Naive thymus-derived CD8-positive, alpha-beta T cell (primary cell): ENCODE measurements at places on chromosomes 3 and 15. TPM values are rescaled to one million over a fixed set of nuclear protein-coding genes. Genes with fewer than 3 reads are reported as not detected.

MYEF2 gene
- 19.6 TPM for total RNA-seq

ANKRD34C gene
- total RNA-seq, result not detected

ARPP19 gene
- 87.6 TPM for total RNA-seq

CHAC1 gene
- total RNA-seq, result 9.2 TPM

HGD gene
- 5.5 TPM for total RNA-seq

STT3B gene
- total RNA-seq, result 103 TPM

TMEM207 gene
- not detected for total RNA-seq

SCN11A gene
- 0.47 TPM for total RNA-seq

IQCF5 gene
- not detected for total RNA-seq

WNT7A gene
- 9.6 TPM for total RNA-seq

DNA sequence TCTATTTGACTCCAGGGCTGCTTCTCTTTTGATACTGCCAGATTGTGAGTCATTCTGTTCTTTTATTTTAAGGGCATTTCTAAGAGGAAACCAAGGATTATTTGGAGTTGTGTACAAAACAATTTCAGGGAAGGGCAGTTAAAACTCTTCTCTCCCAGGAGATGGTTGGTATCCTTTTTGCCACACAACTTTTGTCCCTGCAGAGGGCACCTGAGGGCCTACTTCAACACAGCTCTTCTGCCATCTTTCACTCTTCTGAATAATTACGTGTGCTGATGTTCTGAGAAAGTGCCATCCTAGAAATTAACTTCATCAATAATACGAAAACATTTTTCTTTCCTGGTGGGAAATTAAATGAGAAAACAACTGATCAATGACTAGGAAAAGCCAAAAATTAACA is 75.7 kb upstream of the GADL1 start:
- DNase-seq, result no peak

GRCh38 chr15:56948000-56948763 is 29.7 kb downstream of the TCF12 start:
- no peak for DNase-seq

GRCh38 chr3:184715943-184716621 is 4.2 kb upstream of the MAGEF1 start:
- DNase-seq, result no peak

GRCh38 chr15:55799291-55800212 is 56.6 kb upstream of the PRTG start:
- DNase-seq, result no peak

GRCh38 chr3:195885036-195885891 is 23.1 kb downstream of the TNK2 start:
- no peak for DNase-seq

GRCh38 chr3:37475435-37475834 is 301.1 kb upstream of the LRRFIP2 start:
- DNase-seq, result no peak

GRCh38 chr3:107987036-107987939 is 103.5 kb downstream of the CD47 start:
- DNase-seq, result no peak

GRCh38 chr3:128489674-128489926 is 3.4 kb downstream of the GATA2 start:
- DNase-seq, result no peak

- no peak for DNase-seq
These were observed 84.5 kb downstream of the ZIC1 start for GRCh38 chr3:147493666-147494065.

GRCh38 chr3:127371334-127371733 is 83.5 kb upstream of the PRR20G start:
- no peak for DNase-seq

DNA sequence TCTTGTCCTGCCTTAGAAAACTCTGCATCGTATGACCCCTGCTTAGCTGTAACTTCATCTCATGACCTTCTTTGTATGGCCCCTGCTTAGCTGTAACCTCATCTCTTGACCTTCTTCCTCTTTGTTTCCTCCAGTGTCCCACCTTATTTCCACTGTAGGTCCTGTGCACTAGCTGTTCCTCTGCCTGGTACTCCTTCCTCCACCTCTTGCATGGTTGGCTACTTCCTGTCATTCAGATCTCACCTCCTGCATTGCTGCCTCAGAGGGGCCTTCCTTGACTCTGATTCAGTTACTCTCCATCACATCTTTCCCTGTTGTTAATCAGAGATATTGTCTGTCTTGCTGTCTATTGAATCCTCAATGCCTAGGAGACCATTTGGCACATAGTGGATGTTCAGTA is 63.2 kb downstream of the PDE8A start:
- no peak for DNase-seq

DNA sequence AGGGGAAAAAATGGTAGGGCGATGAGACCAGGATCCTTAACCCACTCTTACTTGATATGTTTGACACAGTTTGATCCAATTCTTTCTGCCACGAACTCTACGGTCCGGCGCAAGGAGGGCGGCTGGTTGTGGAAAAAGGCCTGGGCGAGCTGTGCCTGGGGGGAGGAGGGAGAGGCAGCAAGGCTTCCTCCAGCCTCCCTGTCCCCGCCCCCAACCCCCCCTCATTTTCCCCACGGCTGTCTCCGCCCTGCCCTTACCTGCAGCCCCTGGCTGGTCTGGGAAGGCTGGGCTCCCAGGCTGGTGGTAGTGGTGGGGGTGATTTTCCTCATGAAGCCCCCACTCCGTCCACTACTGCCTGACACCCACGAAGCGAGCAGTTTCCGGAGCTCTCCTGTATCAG is 8.0 kb downstream of the CDAN1 start:
- no peak for DNase-seq

DNA sequence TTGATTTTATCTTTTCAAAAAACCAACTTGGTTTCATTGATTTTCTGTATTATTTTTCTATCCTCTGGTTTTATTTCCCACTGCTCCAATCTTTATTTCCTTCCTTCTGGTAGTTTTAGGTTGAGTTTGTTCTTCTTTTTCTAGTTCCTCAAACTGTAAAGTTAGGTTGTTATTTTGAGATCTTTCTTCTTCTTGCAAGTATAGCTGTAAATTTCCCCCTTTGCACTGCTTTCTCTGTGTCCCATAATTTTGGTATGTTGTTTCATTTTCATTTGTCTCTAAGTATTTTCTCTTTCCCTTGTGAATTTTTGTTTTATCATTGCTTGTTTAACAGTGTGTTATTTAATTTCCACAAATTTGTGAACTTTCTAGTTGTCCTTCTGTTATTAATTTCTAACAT is 120.0 kb downstream of the PLD1 start:
- DNase-seq, result no peak

DNA sequence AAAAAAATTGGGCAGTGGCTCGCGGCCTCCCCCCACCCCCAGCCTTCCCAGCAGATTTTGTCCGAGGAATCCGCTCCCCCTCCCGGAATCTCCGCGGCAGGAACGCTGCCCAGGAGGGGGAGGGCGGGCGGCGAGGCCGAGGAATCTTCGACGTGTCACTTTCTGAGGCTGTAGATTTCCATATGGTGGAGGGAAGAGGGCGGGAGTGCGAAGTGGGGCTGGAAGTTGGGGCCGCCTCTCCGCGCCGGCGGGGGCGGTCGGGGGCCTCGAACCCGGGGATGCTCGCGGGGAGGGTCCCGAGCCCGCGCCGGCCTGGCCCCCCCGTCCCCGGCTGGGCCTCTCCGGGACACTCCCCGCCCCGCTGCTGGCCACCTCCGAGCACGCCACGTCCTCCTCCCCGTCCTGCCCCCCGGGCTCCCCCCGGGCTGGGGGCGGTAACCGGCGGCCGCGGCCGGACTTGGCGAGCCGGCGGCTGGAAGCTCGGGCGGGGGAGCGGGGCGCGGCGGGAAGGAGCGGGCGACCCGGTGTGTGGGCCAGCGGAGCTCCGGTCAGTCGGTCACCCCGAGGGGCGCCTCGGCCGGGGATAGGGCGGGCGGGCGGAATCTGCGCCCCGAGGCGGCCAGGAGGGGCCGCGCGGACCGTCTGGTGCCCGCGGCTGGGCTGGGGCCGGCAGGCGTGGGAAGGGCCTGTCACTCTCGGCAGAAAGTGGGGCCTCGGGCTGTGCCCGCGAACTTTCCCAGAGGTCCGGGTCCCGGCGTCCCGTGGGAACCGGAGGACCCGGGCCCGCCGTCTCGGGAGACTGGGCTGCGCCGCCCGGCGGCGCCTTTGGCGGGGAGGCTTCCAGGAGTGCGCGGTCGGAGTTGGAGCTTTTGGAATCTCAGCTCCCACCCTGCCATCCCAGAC is 951 bp downstream of the FNDC3B start:
- peak; percentile 17 for DNase-seq

DNA sequence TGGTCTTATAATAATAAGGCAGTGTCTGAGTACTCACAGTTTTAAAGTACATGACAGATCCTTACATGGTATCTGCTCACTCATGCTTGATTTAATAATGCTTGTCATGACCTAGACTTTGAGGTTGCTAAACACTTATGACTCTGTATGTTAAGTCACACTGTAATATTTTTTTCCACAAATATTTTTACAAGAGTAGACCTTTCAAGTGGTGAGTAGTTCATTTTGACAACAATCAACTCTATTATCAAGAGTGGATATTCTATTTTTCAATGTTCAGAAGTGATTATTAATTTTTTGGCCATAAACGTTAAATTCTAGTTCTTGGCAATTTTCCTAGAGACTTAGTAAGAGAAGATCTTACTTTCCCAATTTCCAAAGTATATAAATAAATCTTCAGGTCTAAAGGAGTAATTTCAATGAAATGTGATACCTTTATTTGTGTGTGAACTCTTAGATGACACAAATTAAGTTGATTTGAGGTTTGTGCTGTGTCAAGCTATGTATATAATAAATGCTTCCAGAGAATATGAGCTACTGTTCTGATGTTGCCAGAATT is 104.5 kb downstream of the NLGN1 start:
- no peak for DNase-seq

DNA sequence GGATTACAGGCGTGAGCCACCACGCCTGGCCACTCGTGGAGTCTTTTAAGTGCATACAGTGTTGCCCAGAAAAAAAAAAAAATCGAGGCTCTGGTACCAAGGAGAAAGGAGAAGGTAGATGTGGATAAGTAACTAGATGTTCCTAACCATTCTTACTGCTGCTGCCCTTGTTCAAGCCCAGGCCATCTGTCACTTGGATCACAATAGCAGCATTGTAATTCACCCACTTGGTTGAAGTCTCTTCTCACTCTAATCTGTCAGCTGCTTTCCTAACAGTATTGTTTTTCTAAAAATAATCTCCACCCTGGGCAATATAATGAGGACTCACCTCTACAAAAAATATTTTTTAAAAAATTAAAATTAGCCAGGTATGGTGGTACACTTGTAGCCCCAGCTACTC is 58.0 kb upstream of the CRTC3 start:
- no peak for DNase-seq

GRCh38 chr3:139388821-139389551 is 461 bp downstream of the COPB2 start:
- no peak for DNase-seq

DNA sequence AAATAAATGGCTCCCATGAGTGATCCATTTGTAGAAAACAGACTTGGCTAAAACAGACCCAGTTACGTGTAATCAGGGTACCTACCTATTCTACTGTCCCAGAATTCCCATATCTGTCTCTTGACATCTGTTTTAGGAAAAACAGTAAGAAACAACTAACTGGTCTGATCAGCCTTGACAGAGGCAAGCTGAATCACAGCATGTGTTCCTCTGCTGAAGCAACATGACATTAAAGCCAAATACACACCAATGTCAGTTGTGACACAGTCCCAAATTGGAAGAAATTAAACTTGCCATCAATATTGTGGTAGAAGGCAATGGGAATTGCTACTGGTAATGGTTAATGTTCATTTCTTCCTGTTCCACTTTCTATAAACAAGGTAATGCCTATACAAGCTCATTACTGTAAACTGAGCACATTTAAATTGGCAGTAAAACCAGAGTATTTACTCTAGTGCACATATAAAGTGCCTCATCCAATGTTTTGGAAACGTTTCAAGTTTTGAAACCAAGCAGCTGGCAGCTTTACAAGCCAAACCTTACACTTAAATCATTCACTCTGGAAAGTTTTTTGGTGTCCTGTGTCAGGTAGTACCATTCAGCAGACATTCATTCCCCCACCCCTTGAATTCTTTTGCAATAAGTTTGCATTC is 27.0 kb downstream of the ALDH1A2 start:
- no peak for DNase-seq

- DNase-seq, result no peak
These were observed 14.6 kb downstream of the PLXNA1 start for GRCh38 chr3:126997455-126998038.

GRCh38 chr3:123637131-123637530 is 52.3 kb upstream of the HACD2 start:
- DNase-seq, result no peak

DNA sequence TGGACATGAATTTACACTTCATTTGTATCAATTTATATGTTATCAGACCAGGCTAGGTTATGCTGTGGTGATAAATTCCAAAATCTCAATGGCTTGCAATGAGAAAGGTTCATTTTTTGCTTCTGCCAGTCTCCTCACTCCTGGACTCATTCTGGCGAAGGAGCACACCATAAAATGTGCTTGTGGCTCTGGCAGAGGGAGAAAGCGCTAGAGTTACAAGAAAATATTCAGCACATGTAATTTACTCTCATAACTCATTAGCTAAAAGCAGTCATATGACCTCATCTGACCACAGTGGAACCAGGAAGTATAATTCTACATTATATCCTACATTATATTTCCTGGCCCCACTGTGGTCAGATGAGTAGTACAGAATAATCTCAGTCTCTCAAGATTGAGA is 193.8 kb downstream of the BCHE start:
- no peak for DNase-seq

GRCh38 chr15:66901336-66902100 is 163.9 kb upstream of the SMAD3 start:
- no peak for DNase-seq

DNA sequence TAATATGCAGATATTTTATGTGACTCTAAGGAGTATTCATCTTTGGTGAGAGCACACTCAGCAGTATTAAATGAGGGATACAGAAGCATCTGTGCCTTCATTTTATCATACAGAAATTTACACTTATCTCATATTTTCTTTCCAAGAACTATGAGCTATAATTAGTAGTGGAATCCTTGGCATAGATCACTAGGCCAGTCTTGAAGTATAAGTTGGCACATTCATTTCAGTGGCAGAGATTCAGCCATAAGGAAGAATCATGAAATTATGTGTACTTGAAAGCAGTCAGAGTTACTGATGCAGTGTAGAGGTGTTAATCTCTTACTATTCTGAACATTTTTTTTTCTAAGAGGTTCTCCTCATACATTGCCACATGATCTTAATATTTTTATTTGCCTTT is 393.6 kb upstream of the GOLIM4 start:
- no peak for DNase-seq

GRCh38 chr15:38401106-38401505 is 52.8 kb upstream of the FAM98B start:
- DNase-seq, result no peak

DNA sequence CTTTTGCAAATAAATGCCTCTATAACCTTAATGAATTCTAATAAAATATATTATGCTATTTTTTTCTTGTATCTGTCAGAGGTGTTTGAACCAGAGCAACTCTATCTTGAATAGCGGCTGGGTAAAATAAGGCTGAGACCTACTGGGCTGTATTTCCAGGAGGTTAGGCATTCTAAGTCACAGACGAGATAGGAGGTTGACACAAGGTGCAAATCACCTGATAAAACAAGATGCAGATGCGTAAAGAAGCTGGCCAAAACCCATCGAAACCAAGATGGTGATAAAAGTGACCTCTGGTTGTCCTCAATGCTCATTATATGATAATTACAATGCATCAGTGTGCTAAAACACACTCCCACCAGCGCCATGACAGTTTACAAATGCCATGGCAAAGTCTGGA is 990.7 kb downstream of the FHIT start:
- no peak for DNase-seq

GRCh38 chr3:86711634-86712033 is 279.3 kb downstream of the VGLL3 start:
- no peak for DNase-seq

GRCh38 chr3:53161450-53161819 is 426 bp downstream of the PRKCD start:
- peak; percentile 3 for DNase-seq
